ENCODE measurements at places on chromosomes 11 and 22. TPM values are rescaled to one million over a fixed set of nuclear protein-coding genes. Genes with fewer than 3 reads are reported as not detected.

GRCh38 chr22:35150183-35151107 lies 84.5 kb downstream of the ISX start:
- no peak for DNase-seq

- no peak for DNase-seq
Observed at GRCh38 chr11:130916910-130917309, 631 bp upstream of the SNX19 start.

- DNase-seq: peak; percentile 35
Observed at GRCh38 chr11:17828311-17828751, 93.8 kb downstream of the KCNC1 start.

GRCh38 chr11:42827845-42828244 lies 484.0 kb upstream of the API5 start:
- no peak for DNase-seq

GRCh38 chr11:65307298-65308229 lies 7.1 kb upstream of the CDC42EP2 start:
- DNase-seq: no peak

- no peak for DNase-seq
Observed at GRCh38 chr11:69893631-69894030, 74.4 kb upstream of the FGF3 start.

DNA sequence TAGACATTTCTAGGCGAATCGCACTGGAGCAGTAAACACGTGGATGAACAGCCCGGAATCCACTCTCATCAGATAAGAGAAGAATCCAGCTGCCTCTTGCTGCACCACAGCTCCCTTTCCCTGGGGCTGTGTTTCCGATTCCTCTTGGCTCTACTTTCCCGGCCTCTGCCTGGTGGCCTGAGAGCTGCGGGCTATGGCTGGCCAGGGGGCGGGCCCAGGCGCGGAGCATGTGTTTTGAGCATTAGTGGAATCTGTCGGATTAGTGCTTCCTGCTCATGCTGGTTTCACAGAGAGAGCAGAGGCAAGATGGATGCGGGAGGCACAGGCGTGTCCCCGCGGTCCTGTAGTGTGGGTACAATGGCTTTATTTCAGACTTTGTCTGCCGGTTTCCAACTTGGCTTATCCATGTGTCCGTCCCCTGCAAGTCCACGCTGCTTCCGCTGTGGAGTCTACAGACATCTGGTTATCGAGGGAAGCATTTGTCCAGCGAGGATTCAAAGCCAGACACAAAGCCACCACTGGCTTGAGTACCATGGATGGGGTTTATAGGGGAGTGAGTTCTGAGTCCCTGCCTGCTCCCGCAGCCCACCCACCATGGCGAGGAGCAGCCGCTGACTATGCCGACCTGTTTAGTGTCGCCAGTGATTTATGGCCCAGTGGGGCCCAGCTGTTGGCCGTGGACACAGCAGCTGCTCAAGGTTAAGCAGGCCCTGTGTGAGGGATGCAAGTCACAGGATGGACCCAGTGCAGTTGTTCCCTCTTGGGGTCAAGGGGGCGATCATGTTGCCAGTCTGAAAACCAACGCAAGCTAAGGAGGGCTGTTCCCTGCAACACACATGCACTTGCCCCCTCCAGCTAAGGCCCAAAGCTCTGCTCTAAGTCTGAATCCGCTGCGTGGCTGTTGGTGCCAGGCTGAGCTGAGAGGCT lies 43.3 kb upstream of the EP300 start:
- DNase-seq: peak; percentile 13

GRCh38 chr11:131713529-131714134 lies 343.2 kb downstream of the NTM start:
- DNase-seq: no peak

- no peak for DNase-seq
Observed at GRCh38 chr11:45021692-45022141, 71.0 kb upstream of the TP53I11 start.

DNA sequence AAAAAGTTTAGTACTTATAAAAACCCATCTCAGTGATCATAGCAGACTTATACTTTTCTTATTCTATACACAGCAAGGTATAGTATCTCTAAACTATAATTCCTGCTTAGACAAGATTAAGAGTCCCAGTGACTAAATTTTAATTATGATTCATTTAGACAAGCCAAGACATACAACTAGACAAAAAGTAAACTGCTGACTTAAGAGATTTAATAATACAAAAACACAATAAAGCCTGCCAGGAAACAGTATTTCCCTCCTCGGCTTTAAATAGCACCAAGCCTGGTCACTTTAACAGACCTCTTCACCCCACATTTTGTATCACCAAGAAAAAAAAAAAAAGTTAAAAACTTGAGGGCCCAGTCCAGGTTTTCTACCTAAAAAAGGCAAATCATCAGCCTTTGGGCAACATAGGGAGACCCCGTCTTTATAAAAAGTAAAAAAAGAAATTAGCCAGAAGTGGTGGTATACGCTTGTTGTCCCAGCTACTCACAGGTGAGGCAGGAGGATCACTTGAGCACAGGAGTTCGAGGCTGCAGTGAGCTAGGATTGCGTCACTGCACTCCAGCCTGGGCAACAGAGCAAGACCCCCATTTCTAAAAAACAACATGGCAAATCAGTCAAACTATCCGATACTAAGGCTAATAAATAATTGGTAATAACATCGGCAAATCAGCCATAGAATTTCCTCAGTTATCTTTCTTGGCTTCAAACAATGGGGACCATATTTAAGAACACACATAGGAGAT lies 53.8 kb downstream of the SIK3 start:
- no peak for DNase-seq

- DNase-seq: peak; percentile 41
Observed at GRCh38 chr11:65780770-65781151, at the start of gene AP5B1. Gene AP5B1, minus strand, starts transcription at chr11:65780976. Its CDS starts 385 bp downstream, at chr11:65780591.

DNA sequence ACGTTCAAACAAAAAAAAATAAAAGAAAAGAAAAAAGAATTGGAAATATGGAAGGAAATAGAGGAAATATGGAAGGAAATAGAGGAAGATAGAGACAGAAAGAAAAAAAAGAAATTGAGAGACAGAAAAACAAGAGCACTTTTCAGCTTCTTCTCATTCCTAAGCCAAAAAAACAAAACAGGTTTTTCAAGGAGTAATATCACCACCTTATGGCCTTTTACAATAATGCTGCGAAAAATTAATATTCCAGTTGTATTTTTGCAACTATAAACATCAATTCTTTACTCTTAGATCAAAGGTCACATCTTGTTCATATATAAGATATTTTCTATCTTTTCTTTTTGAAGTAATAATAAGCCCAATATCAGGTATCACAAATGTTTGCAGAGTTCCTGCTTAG lies 328.3 kb downstream of the FAT3 start:
- no peak for DNase-seq

DNA sequence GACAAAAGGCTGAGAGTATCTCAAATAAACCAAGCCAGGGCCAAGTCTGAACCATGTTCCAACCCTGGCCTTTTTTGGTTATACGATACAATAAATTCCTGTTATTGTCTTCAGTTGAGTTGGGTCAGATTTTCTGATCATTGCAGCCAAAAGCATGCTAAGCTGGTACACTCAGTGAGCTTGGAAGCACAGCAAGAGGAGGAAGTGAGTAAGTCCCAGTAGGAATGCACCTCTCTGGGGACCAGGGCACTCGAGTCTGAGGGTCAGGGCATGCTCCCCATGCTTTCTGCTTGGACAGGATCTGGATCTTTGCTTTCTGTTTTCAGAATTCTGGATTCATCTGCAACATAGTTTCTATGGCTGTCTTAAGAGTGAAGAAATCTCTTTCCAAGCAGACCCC lies 73.1 kb downstream of the TMPRSS5 start:
- DNase-seq: no peak

DNA sequence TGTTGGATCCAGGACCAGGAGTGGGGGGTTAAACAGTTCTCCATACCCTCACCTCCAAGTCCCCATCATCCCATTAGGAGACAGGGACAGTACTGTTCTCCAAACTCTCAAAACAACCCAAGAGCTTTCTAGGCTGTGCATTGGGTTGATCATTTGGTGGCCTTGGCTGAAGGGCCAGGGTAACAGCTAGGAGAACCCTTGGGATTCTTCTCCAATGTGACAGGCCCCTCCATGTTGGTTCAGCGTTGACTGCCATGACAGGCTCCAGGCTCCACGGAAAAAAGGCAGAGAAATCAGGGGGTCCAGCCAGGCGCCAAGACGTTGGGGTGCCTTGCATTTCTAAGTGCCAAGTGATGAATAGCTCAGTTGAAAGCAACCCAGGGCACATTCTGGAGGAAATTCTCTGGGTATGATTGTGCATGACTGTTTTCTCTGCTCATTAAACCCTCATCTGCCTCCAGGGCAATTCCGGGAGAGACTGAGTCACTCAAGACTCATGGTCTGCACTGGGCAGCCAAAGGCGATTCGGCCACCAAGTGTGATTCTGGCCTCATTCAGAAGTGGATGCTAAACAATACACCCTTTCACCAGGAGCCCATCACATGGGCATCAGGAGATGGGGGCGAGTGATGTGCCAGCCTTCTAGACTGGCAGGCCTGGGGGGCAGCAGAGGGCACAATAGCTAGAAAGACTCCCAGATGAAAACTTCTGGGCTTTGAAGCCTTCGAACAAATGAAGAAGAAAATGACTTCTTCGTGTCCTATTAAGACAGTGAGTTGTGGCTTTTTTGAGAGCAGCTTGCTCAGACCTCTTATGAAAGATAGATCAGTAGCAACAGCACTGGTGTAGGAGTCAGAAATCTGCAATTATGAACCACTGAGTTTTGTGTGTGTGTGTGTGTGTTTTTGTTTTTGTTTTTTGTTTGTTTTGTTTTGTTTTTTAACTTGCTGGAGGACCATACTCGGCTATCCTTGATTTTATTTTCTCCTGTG lies 27.7 kb downstream of the CD44 start:
- peak; percentile 17 for DNase-seq

DNA sequence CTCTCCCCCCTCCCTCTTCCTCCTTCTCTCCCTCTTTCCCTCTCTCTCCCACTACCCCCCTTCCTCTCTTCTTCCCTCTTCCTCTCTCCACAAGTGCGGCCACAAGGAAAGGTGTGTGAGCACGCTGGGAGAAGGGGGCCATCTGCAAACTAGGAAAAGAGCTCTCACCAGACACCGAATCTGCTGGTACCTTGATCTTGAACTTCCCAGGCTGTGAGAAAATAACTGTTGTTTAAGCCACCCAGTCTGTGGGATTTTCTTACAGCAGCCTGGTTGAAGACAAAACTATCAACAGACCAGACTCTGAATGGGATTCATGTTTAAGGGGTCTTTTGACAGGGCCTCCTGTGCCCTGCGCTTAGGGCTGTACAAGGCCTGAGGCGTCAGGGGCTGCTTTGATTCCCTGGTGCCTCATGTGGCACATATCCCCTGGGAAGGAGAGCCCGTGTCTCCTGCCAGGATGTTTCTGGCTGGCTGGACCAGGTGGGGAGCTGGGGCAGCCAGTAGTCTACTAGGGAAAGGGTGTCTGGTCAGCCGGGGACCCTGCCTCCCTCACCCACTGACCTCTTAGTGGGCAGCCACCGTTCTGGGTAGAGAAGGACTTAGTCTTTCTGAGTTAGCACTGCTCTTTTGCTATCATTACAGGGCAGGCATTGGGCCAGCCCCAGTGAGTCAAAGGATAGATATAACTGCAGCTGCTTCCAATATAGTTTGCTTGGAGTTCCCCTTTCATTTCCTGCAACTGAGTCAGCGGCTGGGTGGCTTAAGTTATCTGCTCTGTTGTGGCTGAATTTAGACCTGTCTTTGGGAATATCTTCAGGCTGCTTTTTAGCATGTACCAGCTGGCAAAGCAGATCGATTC lies 6.2 kb downstream of the PANX1 start:
- DNase-seq: peak; percentile 48

- DNase-seq: no peak
Observed at GRCh38 chr11:108117746-108118371, 3.5 kb upstream of the ACAT1 start.

DNA sequence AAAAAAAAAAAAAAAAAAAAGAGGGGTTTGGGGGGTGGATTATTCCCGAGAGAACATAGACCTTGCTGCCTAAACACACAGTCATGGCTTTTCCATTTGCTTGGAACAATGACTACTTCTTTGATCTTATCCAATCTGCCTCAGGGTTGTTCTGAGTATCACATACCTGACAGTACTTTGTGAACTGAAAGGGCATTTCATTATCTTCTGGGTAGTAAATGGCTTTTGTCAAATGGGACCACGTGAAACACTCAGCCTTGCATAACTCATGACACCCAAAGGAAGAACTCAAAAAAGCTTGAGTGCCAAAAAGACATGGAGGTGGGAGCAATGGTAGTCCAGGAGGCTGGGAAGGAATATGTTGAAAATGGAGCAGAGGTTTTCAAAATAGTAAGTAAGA lies 123.2 kb upstream of the BID start:
- DNase-seq: no peak

Gene ANGPTL5
- total RNA-seq: 0.62 TPM

Gene SLN
- 8.3 TPM for total RNA-seq

Gene INSC
- 0.31 TPM for total RNA-seq

Gene CELSR1
- 4.1 TPM for total RNA-seq

Gene IGSF22
- 0.16 TPM for total RNA-seq

Gene KLHL35
- total RNA-seq: 28.5 TPM

Gene C11orf42
- total RNA-seq: not detected

Gene NCR3LG1
- total RNA-seq: 12.0 TPM
